Activated CD4-positive, alpha-beta memory T cell treated with anti-CD3 and anti-CD28 coated beads, Interleukin-2, amount 10 ng/mL, durations not matched to agents 7 days and 5 days (primary cell): ENCODE measurements at places on chromosomes 4 and X. TPM values are rescaled to one million over a fixed set of nuclear protein-coding genes. Genes with fewer than 3 reads are reported as not detected.

DNA sequence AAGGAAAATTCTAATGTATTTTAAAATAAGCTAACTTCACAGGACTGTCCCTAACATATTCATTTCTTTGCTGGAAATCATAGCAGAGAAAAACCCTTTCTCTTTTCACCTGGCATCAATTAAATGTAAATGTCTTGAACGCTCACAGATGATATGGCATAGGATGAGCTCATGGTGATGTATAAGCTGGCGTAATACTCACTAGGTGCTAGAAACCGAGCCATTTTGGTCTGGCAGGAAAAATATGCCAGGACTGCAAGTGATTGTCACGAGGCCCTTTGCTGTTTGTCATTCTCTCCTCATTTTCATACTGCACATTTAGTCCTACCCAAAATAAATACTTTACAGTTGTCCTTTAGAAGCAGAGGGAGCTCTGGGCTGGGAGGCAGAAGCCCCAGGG, 222.7 kb upstream of the LNX1 start:
- no peak for DNase-seq

Gene PAGE4
- not detected for total RNA-seq

- DNase-seq: no peak
Observed at GRCh38 chrX:151370906-151371305, 26.1 kb upstream of the VMA21 start.

DNA sequence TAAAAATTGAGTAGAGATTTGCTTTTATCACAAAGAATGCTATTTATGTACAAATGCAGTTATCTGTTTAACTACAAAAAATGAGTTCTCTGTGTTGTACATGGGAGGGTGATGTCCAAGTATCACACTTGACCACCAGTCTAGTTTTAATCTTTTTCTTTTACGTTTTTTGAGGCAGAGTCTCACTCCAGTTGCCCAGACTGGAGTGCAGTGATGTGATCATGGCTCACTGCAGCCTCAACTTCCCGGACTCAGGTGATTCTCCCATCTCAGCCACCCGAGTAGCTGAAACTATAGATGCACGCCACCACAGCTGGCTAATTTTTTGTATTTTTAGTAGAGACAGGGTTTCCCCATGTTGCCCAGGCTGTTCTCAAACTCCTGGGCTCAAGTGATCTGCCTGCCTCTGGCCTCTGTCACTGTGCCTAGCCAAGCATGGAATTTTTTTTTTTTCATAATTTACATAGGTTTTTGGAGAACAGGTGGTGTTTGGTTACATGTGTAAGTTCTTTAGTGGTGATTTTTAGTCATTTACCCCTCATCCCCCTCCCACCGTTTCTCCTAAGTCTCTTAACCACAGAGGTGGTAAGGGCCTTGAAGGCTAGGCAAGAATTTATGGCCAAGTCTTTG, 47.9 kb upstream of the RPA4 start:
- DNase-seq: no peak

DNA sequence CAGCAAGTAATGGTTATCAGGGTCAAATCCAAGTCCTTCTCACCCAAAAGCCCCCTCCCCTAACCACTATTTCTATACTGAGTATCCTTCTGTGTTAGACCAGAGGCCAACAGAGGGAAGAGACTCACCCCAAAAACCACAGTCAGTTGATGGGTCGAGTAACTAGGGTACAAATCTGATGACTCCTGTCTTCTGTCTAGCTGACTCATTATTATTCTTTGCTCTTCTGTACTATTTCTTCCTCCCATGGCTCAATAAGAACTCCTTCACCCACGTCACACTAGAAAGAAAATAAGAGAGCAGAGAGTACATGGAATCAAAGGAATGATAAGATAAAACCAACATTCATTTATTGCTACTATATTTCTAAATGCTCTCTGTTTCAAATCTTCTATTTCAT, 2.0 kb downstream of the RAB40A start:
- DNase-seq: no peak

- DNase-seq: no peak
Observed at GRCh38 chr4:112517911-112518310, 1.9 kb upstream of the NEUROG2 start.

- no peak for DNase-seq
Observed at GRCh38 chr4:99934891-99935290, 11.5 kb downstream of the DNAJB14 start.
